ENCODE measurements at places on chromosomes 4 and X. TPM values are rescaled to one million over a fixed set of nuclear protein-coding genes. Genes with fewer than 3 reads are reported as not detected.

GRCh38 chrX:24350217-24350616 is 10.2 kb upstream of the SUPT20HL1 start:
- no peaks in the 10 kb centered on the region for H3K27me3 ChIP-seq
- no peak overlapping the region for H3K27ac ChIP-seq
- no peak overlapping the region for H3K4me3 ChIP-seq
- no peaks in the 10 kb centered on the region for H3K4me1 ChIP-seq
- no peaks in the 10 kb centered on the region for H3K36me3 ChIP-seq

- no peak overlapping the region for H3K27ac ChIP-seq
- H3K4me1 ChIP-seq = no peaks in the 10 kb centered on the region
- no peaks in the 10 kb centered on the region for H3K36me3 ChIP-seq
Measured at GRCh38 chrX:153547195-153547594, 29.8 kb downstream of the ATP2B3 start.

GRCh38 chr4:8350841-8351461 is 81.4 kb downstream of the HTRA3 start:
- H3K4me1 ChIP-seq = no peaks in the 10 kb centered on the region
- H3K4me3 ChIP-seq = no peak overlapping the region
- H3K27ac ChIP-seq = no peak overlapping the region
- no peaks in the 10 kb centered on the region for H3K36me3 ChIP-seq
- no peak for DNase-seq

GRCh38 chrX:150544835-150545770 is 23.3 kb upstream of the MTM1 start:
- DNase-seq = no peak
- no peak overlapping the region for H3K27ac ChIP-seq
- H3K27me3 ChIP-seq = no peaks in the 10 kb centered on the region
- no peak overlapping the region for H3K4me3 ChIP-seq
- no peaks in the 10 kb centered on the region for H3K36me3 ChIP-seq
- peaks cover 32% of the 10 kb centered on the region for H3K4me1 ChIP-seq

DNA sequence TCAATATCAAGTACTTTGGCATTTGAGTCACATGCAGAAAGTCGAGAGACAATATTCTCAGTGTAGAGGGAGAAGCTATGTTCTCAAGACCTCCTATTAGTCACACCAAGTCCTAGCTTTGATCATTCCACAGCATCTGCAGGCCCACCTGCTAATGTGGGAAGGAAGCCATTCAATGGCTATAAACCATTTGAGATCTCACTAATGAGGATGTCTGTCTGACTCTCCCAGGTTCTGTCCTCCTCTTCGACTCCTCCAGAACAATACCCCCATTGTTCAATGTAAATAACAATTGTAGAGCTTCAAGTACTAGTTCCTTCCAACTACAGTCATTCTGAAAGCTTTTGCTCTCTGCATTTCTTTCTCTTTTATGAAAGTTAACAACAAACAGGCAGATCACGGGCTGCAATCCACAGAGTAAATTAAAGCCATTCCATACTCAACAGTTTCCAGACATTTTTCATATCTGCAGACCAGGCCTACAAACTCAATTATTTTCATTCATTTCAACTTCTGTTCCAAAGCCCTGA is 140.2 kb upstream of the EDNRA start:
- no peak for DNase-seq
- H3K27ac ChIP-seq = no peak overlapping the region
- H3K4me3 ChIP-seq = no peak overlapping the region
- no peaks in the 10 kb centered on the region for H3K36me3 ChIP-seq
- H3K27me3 ChIP-seq = no peaks in the 10 kb centered on the region
- H3K4me1 ChIP-seq = no peaks in the 10 kb centered on the region

DNA sequence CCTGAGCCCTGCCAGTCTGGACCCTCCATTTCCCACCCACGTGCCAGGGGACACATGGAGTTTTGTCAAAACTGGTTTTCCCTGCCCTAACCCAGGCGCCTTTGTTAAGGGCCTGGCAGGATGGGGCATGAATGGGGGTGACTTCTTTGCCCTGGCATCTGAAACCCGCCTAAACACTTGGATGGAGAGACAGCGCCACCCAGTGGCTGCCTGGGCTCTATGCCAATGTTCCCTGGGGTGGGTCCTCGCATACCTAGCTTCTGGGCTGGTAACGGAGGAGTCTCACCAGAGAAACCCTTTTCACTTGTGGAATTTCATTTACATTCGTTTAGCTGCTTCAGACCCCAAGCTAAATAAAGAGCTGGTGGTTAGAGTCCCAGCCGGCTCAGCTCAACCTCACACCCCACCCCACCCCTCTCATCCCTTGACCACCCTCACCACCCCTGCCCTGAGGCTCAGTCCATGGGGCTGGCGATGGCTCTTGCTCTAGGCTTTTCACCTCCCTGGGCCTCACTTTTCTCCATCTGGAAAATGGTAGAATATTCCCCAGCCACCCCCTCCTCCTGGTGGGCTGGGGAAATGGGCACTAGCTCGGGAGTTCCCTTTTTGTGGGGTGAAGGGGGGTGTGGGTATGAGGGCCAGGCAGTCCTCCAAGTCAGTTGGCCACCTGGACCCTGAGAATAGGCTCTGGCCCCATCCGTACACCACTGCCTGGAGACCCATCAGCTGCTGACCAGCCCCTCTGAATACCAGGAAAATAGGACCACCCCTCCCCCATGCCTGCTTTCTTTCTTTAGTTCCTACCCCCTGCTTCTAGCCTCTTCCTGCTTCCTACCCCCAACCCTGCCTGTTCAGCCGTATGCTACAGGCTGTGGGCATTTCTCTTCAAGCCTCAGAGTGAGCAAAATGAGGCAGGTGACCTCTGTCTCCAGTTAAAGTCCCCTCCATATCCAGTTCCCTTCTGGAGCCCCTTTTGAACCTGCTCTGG is 57.1 kb upstream of the PJA1 start:
- no peak overlapping the region for H3K27ac ChIP-seq
- H3K4me1 ChIP-seq = no peaks in the 10 kb centered on the region
- no peaks in the 10 kb centered on the region for H3K36me3 ChIP-seq

GRCh38 chr4:104490096-104490769 is 4.5 kb downstream of the CXXC4 start:
- peaks cover 59% of the 10 kb centered on the region for H3K27me3 ChIP-seq
- peaks cover 11% of the 10 kb centered on the region for H3K4me1 ChIP-seq
- no peak for DNase-seq

DNA sequence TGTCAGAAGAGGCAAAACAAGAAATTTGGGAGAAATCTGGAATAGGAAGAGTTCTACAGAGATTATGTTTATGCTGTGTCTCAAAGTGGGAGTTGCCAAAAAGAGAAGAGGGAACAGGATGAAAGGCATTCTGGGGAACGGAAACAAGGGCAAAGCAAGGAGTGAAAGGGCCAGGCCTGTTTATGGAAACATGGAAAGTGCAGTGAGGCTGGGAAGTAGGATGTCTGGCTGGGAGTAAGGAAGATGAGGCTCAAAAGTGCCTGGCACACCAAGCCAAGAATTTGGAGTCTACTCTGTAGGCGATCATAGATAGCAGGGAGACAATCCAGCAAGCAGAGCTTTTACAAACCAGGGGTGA is 1.8 kb upstream of the CUL4B start:
- DNase-seq = no peak
- peak overlapping the region; percentile 99 for H3K27ac ChIP-seq
- H3K27me3 ChIP-seq = no peaks in the 10 kb centered on the region

GRCh38 chr4:110087070-110087708 is 111.2 kb downstream of the ELOVL6 start:
- H3K4me1 ChIP-seq = peaks cover 48% of the 10 kb centered on the region
- H3K27ac ChIP-seq = no peak overlapping the region
- peaks cover 11% of the 10 kb centered on the region for H3K36me3 ChIP-seq
- no peak overlapping the region for H3K4me3 ChIP-seq
- no peak for DNase-seq

GRCh38 chrX:29407357-29407756 is 808.0 kb upstream of the MAGEB2 start:
- H3K36me3 ChIP-seq = no peaks in the 10 kb centered on the region
- H3K4me1 ChIP-seq = no peaks in the 10 kb centered on the region
- no peak overlapping the region for H3K4me3 ChIP-seq

DNA sequence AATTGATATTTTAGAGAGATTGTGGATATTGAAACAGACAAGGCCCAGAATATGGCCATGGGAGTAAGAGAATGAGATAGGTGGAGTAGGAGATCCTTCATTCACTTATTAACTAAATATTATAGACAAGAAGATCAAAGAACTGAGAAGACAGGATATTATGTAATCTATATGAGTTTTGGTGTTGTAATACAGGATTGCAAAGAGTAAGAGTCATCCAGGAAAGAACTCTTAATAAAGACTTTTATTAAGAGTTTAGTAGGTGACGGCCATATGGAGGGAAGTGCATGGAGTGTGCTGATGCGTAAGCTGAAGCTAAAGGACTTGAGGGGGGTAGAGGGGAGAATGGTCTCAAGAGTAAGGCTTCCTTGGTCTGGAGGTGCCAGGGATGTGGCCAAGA is 153.7 kb downstream of the VEGFC start:
- no peak overlapping the region for H3K4me3 ChIP-seq
- no peak for DNase-seq
- no peaks in the 10 kb centered on the region for H3K27me3 ChIP-seq
- no peak overlapping the region for H3K27ac ChIP-seq
- no peaks in the 10 kb centered on the region for H3K36me3 ChIP-seq
- no peaks in the 10 kb centered on the region for H3K4me1 ChIP-seq

DNA sequence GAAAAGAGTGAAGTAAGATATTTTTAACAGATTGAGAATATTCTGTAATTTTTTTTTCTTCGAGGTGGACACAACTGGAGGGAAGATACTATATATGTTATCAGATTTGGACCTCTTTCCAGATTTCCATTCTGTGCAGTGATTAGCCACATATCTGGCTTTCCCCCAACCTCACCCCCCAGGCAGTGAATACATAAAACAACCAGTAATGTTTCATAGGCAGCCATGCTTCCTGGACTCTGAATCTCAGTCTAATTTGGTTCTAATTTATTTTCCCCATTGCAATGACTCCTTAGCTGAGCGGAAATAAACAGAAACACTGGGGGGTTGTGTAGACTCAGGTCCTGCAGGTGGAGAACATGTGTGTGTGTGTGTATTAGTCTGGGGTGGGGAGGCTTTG is 226.5 kb downstream of the FBXW7 start:
- H3K27ac ChIP-seq = no peak overlapping the region
- DNase-seq = no peak
- H3K4me3 ChIP-seq = no peak overlapping the region
- H3K36me3 ChIP-seq = peaks cover 2% of the 10 kb centered on the region

GRCh38 chr4:4980621-4981230 is 38.5 kb downstream of the CYTL1 start:
- H3K27me3 ChIP-seq = no peaks in the 10 kb centered on the region
- no peaks in the 10 kb centered on the region for H3K36me3 ChIP-seq
- DNase-seq = no peak
- no peak overlapping the region for H3K4me3 ChIP-seq
- no peak overlapping the region for H3K27ac ChIP-seq

- no peaks in the 10 kb centered on the region for H3K4me1 ChIP-seq
- DNase-seq = no peak
- H3K36me3 ChIP-seq = no peaks in the 10 kb centered on the region
Measured at GRCh38 chr4:137614491-137614890, 82.2 kb upstream of the PCDH18 start.

The IL1RAPL1 gene
- total RNA-seq = not detected

The NUDT10 gene
- 0.25 TPM for total RNA-seq

The TLR10 gene
- not detected for total RNA-seq

The NOX1 gene
- total RNA-seq = not detected

The RRH gene
- not detected for total RNA-seq

The KLHL13 gene
- total RNA-seq = 0.27 TPM

The NAA10 gene
- total RNA-seq = 83.2 TPM

The SPP1 gene
- total RNA-seq = 0.79 TPM

The OPN1MW gene
- not detected for total RNA-seq

The BBS7 gene
- 21.5 TPM for total RNA-seq

The NAAA gene
- total RNA-seq = 39.6 TPM
